Neural crest cell (in vitro differentiated cells): ENCODE measurements at places on chromosomes 4 and X.
A peak's percentile ranks its signal among the peaks of the same experiment; 100 is the strongest.

- no peak for DNase-seq
Measured at GRCh38 chr4:29453303-29453820, 1266.8 kb upstream of the PCDH7 start.

DNA sequence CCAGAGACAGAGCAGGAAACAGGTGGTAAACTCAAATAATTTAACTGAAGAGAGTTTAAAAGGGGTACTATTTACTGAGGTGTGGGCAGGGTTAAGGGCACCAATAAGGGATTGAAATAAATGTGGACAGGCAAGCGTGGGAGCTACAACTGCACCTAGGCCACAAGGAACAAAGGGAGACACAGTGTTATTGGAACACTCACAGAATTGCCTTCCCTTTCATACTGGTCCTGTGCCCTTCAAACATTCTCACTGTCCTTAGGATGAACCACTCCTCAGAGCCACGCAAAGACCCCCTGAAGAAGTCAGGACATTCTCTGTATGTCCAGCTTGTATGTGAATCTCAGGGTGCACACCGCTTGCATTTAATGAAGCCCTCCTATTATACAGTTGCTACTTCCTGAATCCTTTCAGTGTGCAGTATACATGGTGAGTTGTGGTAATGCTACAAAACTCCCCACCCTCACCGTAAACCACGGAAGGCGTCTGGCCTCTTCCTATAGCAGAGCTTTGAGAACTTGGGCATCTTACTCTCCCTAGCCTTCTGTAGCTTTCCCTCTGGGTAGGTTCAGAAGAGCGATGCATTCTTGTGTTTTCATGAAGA is 9.6 kb upstream of the MRPL1 start:
- DNase-seq = no peak

DNA sequence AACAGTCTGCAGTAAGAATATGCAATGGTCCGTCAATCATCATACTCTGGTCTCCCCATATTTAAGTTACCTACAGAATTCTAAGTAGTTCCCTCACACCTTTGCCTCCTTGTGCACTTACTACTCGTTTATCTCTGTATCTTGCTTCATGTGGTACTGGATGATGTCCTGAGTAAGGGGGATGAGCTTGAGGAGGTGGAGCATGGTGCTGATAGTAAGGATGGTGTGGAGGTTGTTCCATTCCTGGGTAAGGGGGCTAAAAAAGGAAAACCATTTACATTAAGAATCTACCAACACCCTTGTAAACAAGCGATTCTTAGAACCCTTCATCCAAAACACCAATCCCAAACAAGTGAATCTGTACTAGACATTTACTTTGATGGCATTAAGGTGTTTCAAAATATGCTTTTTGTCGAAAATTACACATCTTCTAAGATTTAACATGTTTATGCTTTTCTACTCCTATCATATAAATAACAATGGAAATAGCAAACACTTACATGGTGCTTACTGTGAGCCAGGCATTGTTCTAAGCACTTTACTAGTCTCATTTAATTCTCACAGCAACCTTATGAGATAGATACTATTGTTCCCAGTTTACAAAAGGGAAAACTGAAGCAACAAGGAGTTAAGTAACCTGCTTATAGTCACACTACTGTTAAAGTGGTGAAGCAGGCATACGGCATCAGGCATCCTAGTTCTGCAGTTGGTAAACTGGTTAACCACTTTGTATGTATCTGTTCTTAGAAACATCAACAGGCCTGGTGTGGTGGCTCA is 33.5 kb downstream of the YTHDC1 start:
- DNase-seq = no peak

GRCh38 chr4:4780729-4781244 is 78.7 kb upstream of the MSX1 start:
- no peak for DNase-seq

DNA sequence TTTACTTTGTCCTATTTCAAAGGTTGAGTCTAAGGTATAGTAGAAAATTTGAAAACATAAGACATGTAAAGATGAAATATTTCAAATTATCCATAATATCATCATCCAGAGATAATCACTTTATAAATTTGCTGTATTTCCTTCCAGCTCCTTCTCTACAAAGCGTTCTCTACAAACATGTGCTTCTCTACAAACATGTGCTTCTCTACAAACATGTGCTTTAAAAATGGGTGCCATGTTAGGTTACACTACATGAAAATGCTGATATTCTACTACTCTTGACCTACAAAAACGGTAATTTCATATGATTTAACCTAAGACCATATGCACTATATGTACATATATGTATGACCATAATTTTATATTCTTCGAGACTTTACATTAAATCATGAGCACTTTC is 92.0 kb downstream of the FBXW7 start:
- DNase-seq = no peak

DNA sequence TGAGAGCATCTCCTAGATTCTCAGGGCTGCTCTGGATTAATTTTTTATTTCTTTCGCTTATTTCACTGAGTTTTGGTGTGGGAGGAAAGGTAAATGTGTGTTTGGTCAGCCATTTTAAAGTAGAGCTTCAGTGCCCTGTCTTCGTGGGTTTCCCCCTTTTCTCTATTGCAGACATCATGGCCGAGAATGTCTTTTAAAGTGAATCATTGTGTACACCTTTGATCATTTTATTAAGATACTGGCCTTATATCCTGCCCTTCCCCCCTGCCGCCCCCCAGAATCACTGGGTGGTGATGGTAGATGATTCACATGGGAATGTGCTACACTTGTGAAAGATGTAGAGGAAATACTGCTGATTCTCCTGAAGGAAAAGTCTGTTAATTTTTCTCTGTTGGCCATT is 23.8 kb downstream of the CDKL5 start:
- DNase-seq = no peak

GRCh38 chrX:35826503-35826902 is 28.4 kb downstream of the MAGEB16 start:
- no peak for DNase-seq

- no peak for DNase-seq
Measured at GRCh38 chr4:114043116-114043515, 63.7 kb upstream of the ARSJ start.

DNA sequence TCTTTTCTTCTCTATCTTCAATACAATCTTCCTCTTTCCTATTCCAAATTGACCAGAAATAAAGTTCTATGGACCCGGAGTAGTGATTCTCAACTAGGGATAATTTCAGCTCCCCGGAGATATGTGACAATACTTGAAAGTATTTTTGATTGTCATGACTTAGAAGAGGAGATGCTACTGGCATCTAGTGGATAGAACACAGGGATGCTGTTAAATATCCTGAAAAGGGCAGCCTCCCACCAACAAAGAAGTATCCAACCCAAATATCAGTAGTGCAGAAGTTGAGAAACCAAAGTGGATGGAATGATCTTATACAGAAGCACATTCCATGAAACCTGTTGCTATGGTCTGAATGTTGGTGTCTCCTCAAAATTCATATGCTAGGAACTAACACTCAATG is 65.7 kb upstream of the NDST3 start:
- no peak for DNase-seq

- DNase-seq = peak; percentile 69
Measured at GRCh38 chr4:168631241-168632162, 134.7 kb downstream of the PALLD start.

GRCh38 chrX:153521034-153521433 is 3.6 kb downstream of the ATP2B3 start:
- DNase-seq = no peak

DNA sequence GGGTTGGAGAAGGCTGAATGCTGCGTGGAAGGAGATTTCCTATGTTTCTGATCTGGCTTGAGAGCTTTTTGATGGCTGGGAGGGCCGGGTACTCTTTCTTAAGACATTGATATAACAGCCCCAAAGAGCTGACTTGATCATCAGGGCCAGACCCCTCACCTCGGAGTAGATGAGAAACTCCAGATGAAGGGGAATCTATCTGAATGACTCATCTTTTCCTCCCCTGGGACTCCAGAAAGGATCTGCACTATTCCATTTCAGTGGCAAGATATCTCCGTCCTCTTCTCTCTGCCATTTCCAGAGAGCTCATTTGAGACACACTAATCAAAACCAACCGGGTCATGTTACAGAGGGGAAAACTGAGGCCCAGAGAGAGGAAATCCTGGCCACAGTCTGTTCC is 92.9 kb upstream of the MSX1 start:
- no peak for DNase-seq

GRCh38 chr4:47640911-47641310 is 155.8 kb downstream of the ATP10D start:
- DNase-seq = no peak

- no peak for DNase-seq
Measured at GRCh38 chr4:146477054-146477453, 44.7 kb downstream of the SLC10A7 start.

- no peak for DNase-seq
Measured at GRCh38 chr4:125104616-125105015, 210.1 kb upstream of the FAT4 start.

DNA sequence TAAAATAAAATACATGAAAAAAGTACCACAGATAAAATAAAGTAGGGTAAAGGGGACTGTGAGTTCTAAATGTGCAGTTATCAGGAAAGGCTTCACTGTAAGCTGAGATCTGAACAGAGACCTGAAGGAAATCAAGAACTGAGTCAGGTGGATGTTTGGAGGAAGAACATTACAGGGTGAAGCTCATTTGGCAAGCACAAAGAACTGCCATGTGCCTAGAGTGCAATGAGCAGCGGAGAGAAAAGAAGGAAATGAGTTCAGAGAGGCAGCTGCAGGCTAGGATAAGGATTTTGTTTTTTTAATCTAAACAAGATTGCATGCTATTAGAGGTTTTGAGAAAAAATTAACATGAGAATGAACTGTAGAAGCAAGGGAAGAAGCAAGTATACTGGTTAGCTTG is 373.1 kb downstream of the STPG2 start:
- DNase-seq = no peak

- DNase-seq = no peak
Measured at GRCh38 chr4:110778521-110778920, 155.6 kb upstream of the PITX2 start.

GRCh38 chr4:165740911-165741310 is 132.1 kb upstream of the TLL1 start:
- DNase-seq = no peak

DNA sequence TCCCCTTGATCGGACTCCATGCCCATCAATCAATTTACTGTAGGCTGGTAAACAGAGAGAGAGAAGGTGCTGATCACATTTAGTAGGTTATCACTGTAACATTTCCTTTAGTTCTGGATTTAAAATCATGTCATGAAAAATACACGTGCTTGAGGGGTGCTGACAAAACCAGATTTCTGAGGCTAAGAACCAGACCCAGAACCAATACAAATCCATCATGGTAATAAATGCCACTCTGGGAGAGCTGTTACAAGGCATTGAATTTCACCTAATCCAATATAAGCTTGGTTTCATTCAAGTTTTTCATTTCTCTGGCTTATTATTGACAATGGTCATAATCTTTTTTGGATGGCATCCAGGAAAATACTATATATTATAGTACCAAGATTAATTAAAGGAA is 54.5 kb downstream of the FBXO8 start:
- no peak for DNase-seq
